ENCODE measurements at places on chromosomes 2 and 18.

- DNase-seq, result no peak
Measured at GRCh38 chr2:21467280-21467818, 343.6 kb downstream of the TDRD15 start.

DNA sequence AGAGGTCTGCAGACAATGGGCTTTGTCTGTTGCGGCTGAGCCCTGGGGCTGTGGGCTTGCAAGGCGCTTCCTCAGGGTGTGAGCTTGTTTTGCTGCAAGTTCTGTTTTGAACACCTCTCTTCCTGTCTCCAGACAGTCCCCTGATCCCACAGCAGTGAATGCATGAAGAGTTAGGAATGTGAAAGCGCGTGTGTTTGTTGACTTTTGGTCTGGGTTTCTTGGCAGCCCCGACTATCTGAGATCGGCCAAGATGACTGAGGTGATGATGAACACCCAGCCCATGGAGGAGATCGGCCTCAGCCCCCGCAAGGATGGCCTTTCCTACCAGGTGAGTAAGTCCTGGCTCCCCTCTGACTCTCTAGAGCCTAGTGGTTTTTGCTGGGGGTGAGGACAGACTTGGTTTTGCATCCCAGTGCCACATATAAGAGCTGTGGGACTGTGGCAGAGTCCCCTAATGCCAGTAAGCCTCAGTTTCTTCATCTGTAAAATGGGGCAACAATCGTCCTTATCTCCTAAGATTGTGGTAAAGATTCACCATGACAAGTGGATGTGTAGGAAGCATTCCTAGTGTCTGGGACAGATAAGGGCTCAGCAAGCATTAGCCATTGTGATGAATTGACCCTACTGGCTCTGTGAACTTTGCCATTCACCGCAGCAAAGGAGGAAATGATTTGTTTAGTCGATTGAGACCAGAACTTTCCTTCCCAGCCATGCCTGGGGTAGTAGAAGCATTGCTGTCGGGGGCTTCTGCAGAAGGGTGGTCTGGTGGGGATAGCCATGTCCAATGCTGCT lies 3.0 kb downstream of the LBH start:
- peak; percentile 45 for DNase-seq

DNA sequence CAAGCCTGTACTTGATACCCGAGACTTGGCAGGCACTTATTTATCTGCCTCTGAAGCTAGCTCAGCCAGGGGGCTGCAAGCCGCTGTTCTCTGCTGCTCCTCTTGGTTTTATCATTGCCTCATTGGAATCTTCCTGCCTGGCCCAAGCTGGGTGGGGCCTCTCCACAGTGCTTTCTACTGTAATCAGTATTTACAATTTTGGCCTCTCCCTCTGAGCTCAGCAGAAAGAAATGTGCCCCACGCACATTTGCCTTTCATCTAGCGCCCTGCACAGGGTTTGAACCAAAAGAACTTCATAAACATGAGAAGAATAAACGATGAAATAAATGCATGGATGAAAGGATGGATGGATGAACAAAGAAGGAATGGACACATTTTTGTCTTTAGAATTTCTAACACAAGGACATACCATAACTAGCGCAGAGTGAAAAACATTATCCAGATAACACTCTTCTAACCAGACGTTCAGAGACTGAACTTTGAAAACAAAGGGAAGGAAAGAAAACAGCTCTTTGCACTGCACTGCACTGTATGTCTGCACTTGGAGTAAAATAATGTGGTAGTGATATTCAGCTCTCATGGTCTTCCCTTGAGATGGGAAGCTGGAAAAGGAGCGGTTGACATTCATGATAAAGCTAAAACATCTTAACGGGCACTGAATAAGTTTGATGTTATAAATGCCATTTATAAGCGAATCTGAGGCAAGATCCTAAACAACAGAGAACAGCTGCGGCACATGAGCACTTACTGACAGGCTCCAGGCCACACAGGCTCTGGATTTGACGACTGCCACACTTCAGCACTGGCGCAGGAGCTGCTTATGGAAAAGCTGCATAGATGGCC lies 86.8 kb upstream of the SP3 start:
- DNase-seq, result no peak

DNA sequence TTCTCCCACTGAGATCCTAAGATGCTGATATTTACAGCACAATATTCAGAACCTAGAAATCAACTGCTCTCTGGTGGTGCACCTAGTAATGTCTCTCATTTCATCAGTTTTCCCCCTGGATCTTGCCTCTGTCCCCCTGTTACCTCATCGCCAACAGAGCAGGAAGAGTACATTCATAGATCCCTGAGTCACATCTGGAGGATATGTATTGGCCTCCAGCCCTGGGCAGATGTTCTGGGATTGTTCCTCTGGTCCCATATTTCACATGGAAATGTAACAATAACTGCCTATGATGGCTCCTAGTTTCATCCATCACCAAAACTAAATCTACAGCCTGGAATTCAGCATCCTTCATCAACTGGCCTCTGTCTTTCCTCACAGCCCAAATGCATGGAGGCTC lies 278.8 kb upstream of the SLC14A2 start:
- DNase-seq, result no peak

DNA sequence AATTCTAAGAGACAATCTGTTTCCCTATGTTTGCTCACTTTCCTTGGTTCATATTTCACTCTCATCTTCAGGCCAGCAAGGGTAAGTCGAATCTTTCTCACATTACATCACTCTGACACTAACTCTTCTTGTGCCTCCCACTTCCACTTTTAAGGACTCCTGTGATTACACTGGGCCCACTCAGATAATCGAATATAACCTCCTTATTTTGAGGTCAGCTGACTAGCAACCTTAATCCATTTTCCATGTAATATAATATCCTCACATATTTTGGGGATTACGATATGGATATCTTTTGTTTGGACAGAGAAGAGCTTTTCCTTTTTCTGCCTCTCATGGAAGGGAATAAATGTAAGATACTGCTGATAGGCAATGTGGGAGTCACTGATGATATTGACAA lies 2015.7 kb upstream of the LRRTM1 start:
- DNase-seq, result no peak

DNA sequence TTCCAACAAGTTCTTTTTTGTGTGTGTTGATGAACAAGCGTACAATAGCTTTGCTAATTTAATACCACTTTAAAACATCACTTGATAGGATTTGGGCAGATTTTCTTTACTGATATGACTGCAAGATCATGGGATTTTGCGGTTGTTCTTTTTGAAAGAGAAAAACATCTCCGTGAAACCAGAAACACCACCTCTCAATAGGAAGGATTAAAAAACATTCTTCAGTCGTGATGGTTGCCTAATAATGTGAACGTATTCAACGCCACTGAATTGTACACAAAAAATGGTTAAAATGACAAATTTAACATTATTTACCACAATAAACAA lies 19.3 kb downstream of the RBMS1 start:
- DNase-seq, result no peak

Measured in stimulated activated CD4-positive, alpha-beta T cell treated with anti-CD3 and anti-CD28 coated beads, Interleukin-4, amount 100 ng/mL, for 1 hour (primary cell).